NCI-H1694 (cell line): ENCODE measurements at places on chromosomes 11 and 22.

DNA sequence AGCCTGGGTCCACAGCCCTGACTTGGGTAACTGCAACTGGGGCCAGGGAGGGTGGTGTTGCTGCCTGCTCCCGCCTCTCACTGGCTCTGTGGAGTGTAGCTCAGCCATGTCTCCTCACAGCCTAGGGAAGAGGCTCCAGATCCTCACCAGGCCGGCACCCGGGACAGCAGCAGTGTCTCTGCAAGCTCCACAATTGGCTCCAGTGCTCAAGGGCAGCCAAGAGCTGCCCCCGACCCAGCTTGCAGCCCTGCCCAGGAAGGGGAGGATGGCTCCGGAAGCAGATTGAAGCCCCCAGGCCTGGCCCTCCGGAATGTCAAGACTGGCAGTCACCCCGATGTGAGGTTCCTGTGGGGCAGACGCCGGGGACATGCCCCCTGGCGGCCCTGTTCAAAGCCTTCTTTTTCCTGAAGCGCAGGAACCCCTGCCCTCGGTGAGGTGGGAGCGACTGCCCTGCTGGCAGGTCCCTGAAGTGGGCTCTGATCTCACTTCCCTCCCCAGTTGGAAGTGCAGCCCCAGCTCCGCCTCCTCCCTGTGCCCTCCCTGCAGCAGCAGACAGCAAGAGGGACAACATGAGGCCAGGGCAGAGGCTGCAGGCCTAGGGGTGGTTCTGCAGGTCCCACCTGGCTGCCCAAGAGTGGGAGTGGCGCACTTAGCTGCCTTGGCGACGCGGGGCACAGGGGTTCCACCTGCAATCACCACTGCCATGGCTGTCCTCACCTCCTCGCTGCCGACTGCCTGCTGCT, 816.2 kb upstream of the LUZP2 start:
- DNase-seq = no peak

- no peak for DNase-seq
These were observed 73.4 kb upstream of the TEAD1 start for GRCh38 chr11:12600829-12601228.

DNA sequence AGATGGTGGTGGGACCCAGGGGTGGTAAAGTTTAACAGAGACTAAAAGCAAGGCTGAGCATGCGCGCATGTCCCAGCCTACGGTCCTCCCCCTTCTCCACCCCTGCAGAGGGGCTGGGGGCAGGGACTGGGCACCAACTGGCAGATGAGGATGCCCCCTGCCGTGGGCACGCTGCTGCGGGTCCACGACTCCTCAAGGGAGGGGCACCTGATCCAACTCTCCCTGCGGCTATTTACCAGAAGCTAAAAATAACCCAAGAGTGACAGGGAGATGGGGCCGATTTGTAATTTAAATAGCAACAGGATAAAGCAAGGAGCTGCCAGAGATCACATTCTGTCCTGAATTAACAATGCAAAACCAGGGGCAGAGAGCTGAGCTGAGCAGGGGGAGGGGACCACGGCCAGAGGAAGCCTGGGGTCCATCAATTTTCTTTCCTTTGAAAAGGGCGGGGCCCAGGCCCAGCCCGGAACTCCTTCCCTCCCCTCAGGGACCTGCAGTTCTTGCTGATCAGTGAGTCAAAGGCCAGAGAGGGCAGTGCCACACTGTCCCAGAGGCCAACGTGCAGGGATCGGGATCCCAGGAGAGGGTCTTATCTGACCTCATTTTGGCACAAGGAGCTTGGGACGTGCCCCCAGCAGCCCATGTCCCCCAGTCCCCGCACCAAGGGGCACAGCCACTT, 8.1 kb upstream of the DGKZ start:
- peak; percentile 46 for DNase-seq

GRCh38 chr22:17098379-17098819, 13.6 kb downstream of the IL17RA start:
- DNase-seq = no peak

DNA sequence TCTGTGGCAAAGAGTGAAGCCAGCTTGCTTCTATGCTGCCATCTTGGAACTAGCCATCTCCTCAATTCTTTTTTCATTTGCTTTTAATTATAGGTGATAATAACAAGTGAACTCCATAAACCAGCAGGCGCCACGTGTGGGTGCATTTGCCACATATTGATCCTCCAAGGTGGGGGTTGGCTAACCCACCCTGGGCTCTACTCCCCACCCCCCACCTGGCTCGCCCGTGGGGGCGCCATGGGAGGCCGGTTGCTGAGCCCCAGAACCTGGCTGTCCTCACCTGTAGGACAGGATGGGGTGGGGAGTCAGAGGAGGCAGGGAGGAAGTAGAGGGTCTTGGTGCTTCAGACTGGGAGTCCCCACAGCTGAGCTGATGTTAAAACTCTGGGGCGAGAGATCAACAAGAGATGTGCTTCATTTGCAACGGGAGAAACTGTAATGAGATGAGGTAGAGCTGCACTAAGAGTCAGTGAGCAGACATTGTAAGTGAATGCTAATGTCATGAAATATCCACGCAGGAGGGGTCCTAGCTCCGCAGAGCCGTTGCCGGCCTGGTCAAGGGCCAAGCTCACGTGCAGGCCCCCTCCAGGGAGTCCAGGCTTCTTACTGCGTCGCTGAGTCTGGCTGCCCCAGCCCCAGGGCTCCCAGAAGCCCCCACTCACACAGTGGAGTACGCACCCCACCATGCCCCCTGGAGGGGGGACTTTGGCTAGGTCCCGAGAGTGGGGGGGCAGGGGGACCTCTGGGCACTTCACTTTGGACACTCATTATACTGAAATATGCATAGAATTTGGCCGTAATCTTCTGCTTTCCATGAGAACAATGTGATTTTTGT, 59.4 kb downstream of the BRD1 start:
- DNase-seq = no peak
